ENCODE measurements at places on chromosomes 2 and 18. TPM values are rescaled to one million over a fixed set of nuclear protein-coding genes. Genes with fewer than 3 reads are reported as not detected.

The HRH4 gene
- total RNA-seq: not detected

The CCDC74B gene
- 4.3 TPM for total RNA-seq

- DNase-seq: peak; percentile 51
These were observed 122.6 kb upstream of the XPO1 start for GRCh38 chr2:61660511-61661388.

DNA sequence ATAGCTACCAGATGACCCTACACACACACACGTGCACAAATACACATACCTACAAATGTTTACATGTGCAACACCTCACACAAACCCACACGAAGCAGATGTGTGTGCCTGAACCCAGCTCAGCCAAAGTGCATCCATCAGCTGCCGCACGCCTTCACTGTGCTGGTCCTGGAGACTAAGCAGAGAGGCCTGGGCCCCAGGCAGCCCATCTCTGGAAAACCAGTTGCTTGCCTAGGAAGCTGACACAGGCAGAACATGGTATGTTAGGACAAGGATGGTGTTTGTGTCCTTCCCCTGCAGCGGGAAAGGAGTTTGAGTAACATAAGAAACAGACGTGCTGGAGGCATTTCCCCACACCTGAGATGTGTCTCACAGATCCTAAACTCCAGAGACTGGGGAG is 86.7 kb downstream of the SEPTIN10 start:
- no peak for DNase-seq

DNA sequence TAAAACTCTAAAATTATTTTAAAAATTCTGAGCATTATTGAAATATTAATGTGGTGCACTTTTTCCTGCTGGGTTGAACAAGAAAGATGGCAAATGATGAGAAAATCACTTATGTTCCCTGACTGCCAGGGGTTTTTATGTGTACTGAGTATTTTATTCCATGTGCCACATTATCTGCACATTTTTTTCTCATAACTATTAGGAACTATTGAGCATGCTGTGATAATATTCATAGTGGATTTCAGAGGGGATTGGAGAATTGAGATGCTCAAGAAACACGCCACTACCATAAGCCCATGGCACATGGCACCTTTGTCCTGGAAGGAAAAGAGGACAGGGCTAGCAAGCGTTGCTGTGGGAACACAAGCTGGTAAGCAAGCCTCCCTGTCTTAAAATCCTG is 478.5 kb upstream of the GYPC start:
- no peak for DNase-seq

The ABCG5 gene
- not detected for total RNA-seq

The ACMSD gene
- not detected for total RNA-seq

DNA sequence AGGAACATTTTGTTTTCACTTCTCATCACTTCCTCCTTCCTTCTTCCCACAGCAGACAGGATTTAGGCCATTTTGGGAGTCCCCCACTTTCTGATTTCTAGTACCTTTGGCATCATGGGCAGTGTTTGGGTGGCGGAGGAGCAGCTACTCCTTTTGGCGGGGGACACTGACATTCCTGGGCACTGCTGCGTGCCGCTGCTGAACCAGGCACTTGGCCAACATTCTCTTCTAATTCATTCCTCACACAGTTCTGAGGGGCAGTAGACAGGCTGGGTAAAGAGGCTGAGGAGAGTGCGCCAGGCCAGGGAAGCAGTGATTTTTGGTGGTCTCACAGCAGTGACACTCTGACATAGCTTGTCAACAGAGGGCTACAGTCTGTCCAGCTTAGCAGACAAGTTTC is 270.2 kb downstream of the LOXHD1 start:
- DNase-seq: no peak

DNA sequence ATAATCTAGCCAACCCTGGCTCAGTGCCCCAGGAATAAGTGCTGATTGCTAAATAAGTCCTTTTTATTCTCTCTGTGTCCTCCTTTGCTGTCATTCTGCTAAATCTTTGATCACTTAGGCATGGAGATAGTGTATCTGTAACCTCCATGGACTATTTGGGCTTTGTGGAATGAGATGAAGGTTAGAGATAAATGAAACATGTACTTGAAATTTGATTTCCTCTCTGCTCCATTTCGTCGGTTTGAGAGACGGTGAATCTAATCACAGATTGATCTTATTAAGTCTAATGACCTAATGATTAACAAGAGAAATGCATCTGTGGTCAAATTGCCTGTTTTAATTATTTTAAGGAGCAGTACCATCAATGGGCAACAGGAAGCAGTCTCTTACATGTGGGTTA is 159.2 kb downstream of the RIT2 start:
- no peak for DNase-seq

DNA sequence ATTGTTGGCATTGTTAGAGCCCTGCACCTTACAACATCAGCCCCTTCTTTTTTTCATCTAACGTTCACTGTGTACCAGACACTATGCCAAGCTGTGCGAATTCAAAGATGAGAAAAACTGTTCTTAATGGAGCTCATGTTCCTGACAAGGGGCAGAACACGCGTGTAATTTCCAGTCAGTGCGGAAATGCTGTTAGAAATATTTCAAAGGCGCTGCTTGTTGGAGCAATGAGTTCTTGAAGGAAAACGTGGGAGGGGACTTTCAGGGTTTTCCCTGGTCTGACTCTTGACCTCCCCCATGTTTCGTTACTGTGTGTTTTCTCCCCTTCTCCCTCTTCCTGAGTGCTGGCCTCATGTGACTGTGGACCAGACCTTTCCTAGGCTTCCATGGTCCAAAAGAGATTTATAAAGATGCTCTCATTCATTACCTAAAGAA is 1.5 kb downstream of the MTHFD2 start:
- peak; percentile 46 for DNase-seq

- no peak for DNase-seq
These were observed 32.9 kb upstream of the SLC66A3 start for GRCh38 chr2:11122380-11122779.

GRCh38 chr2:111640480-111640879 is 243.5 kb downstream of the ANAPC1 start:
- DNase-seq: no peak

GRCh38 chr2:71524476-71524875 is 71.1 kb downstream of the DYSF start:
- no peak for DNase-seq

DNA sequence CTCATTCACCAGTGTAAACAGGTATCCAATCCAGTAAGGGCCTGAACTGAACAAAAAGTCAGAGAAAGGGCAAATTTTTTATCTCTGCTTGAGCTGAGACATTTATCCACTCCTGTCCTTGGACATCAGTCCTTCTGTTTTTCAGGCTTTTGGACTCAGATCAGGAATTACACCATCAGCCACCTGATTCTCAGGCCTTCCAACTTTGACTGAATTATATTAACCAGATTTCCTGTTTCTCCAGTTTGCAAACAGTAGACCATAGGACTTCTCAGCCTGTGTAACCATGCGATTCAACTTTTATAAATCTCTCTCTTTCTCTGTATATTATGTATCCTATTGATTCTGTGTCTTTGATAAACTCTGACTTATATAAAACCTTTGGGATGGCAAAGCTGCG is 289.3 kb upstream of the CDH2 start:
- DNase-seq: no peak

The MCM6 gene
- total RNA-seq: 12.6 TPM

Data from fibroblast of villous mesenchyme (primary cell).